ENCODE measurements at places on chromosomes 16 and 17.
A peak's percentile ranks its signal among the peaks of the same experiment; 100 is the strongest.

DNA sequence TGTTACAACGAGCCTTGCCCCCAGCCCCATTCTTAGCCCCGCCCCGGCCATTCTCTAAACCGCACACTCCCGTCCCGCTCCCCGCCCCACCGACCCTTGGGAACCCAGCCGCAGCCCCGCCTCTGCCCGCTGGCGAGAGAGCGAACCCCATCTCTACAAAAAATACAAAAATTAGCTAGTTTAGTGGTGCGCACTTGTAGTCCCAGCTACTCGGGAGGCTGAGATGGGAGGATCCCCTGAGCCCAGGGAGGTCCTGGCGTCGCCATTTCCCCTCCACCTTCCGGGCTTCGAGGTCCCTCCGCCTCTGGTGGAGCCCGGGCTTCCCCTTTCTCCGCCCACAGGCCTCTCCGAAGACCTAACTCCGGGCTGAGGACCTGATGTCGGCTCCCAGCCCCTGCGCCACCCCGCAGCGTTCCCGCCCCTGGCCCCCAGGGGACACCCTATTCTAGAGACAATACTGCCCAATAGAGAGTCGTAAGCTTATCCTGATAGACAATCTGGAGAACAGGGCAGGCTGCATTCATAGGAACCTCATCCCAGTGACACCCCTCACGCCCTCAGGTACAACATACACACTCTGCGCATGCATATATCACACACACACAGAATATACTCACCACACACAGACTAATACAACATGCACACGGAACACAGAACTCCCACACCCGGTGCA lies 480 bp upstream of the PROCA1 start:
- DNase-seq, result peak; percentile 82

GRCh38 chr16:48383009-48383876 lies 2.0 kb downstream of the SIAH1 start:
- no peak for DNase-seq

- no peak for DNase-seq
Measured at GRCh38 chr17:34999456-34999855, 19.1 kb downstream of the LIG3 start.

DNA sequence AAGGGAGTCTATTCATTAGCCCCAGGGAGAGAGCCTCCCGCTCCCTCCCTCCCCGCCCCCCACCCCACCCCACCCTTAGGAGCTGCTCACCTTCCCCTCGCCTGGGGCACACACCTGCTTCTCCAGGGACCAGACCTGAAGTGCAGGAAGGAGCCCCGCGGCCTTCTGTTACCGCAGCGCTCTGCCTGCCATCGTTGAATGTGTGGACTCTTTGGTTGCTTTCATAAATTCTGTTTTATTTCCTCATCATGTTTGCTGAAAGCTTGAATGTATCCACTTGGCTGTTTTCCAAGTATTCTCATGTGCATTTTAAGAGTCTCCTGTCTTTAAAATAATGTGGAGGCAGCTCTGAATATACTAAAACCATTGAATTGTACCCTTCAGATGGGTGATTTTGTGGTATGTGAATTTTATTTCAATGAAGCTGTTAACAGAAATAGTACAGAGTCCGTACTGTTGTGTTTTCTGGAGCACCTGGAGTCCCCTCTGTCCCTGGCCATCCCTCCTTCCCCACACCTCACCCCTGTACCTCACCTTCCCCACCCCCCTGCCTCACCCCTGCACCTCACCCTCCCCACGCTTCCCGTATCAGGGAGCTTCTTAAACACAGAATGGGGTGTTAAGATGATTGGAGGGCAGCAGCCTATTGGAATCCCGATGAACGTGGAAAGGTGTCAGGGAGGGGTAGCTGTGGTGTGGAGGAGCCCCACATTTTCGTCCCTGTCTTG lies 25.5 kb downstream of the RAB11FIP3 start:
- no peak for DNase-seq

- DNase-seq, result no peak
Measured at GRCh38 chr17:42804918-42805367, 6.3 kb downstream of the CNTD1 start.

- DNase-seq, result no peak
Measured at GRCh38 chr16:65744401-65744800, 622.1 kb upstream of the CDH5 start.

DNA sequence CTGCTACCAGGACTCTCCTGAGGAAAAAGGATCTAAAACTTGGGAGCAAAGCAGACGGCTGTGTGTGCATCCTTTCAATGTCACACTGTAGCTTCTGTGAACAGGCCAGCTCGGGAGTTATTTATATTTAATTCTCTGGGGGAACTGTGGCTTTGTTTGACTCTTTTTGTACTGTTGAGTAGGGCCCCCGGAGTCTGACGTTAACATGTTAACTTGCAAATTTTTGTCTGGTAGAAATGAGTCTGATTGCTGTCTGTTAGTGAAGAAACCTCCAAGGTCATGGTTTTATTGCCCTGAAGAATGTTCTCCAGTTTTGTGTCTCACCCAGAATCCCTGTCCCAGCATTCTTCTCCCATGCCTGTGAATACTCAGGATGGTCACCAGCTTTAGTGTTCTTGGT lies 14.2 kb upstream of the KCNG4 start:
- no peak for DNase-seq

- DNase-seq, result no peak
Measured at GRCh38 chr17:68468788-68469187, 11.5 kb upstream of the WIPI1 start.

DNA sequence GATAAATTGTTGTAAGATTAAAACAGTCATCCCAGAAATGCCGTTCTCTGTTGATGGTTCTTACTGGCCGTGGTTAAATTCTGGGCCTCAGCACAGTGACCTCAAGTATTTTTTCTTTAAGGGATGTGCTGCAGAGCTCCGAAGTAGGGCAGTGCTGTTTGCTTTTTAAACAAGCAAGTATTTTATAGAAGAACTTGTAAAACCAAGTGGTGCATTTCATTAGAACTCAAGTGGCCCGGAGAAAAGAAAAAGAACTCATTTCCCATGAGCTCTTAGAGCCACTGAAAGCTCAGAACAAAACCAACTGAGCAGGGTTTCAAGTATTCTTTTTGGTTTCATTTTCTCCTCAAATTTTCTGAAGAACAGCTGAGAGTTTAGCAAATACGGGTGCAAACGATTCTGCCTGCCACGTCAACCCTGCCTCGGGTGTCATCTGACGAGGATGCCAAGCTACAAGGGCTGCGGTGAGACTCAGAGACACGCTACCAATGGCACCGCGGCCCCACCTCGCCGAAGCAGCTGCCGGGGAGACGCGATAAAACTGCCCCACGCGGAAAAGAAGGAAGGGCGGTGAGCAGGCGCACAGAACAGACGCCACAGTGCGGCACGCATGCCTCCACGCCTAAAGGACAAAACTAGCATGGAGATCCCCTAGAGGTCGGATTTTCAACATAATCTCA lies 6.3 kb downstream of the LMF1 start:
- peak; percentile 78 for DNase-seq

GRCh38 chr17:60354223-60354622 lies 37.7 kb downstream of the USP32 start:
- no peak for DNase-seq

GRCh38 chr16:71811261-71811803 lies 2.7 kb upstream of the AP1G1 start:
- no peak for DNase-seq

DNA sequence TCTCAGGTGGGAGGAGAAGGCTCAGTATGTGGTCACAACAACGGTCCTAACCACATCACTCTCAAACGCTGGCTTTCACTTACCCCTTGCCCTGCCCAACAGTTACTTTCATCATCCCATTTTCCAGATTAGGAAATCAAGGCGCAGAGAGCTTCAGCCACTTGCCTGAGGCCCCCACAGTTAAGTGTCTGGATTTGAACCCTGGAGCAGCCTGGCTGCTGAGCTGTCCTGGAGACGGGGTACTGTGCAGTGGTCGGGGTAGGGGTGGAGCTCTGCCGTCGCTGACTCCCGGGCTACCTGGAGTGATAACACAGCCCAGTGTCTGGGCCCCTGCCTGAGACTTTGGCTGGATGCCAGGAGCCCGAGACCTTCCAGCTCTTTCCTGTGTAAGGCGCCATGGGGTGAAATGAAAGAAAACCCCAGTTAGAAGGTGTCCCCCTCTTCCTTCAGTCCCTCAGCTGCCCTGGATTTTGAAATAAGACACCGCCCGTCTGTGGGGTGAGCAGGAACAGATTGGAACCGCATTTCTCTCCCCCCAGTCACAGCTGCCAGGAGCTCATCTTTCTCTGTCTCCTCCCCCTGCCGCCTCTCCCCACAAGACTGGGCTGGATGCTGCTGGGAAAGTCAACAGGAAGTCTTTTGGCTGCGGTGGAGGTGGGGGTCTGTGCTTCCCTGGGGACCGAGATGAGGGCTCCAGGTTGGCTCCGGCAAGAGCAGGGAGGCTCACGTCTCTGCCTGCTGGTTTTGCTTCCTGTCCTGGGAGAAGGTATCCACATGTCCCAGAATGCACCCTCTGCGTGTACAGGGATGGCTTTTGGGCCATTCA lies 280.2 kb downstream of the SEC14L1 start:
- peak; percentile 61 for DNase-seq

- DNase-seq, result no peak
Measured at GRCh38 chr17:79031996-79032875, 8.3 kb downstream of the C1QTNF1 start.

GRCh38 chr17:44382917-44383316 lies 6.5 kb downstream of the ITGA2B start:
- DNase-seq, result no peak

DNA sequence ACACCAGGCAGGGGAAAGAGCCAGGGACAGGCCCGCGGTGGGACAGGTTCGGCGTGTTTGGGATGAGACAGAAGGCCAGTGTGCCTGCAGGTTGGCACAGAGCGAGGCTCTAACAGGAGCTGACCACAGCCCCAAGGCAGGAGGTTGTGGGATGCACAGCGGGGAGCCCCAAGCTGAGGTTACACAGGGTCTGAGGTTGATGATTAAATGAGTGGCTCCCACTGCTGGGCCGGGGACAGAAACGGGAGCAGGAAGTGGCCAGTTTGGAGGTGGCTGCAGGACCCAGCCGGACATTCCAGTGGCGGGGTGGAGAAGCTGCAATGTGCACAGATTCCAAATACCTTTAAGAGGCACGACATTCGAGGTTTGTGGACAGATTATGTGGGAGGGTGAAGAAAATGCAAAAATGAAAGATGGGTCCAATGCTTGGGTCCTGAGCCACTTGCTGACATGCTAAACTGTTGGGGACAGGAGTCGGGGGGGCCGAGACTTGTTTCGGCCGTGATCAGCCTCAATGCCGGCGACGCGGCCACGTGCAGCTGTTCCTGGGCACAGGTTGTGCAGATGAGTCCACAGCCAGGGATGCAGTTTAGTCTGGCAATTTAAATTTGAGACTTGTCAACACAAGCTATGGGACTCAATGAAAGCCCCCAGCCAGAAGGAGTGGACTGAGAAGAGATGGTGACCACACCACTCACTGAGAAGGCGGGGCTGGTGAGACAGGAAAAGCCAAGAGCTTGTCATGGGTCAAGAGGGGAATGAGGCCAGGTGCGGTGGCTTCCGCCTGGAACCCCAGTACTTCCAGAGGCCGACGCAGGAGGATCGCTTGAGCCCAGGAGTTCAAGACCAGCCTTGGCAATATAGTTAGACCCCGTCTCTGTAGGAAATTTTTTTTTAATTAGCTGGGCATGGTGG lies 8.7 kb downstream of the ENPP7 start:
- DNase-seq, result no peak

GRCh38 chr17:56694825-56695224 lies 101.3 kb downstream of the NOG start:
- no peak for DNase-seq

DNA sequence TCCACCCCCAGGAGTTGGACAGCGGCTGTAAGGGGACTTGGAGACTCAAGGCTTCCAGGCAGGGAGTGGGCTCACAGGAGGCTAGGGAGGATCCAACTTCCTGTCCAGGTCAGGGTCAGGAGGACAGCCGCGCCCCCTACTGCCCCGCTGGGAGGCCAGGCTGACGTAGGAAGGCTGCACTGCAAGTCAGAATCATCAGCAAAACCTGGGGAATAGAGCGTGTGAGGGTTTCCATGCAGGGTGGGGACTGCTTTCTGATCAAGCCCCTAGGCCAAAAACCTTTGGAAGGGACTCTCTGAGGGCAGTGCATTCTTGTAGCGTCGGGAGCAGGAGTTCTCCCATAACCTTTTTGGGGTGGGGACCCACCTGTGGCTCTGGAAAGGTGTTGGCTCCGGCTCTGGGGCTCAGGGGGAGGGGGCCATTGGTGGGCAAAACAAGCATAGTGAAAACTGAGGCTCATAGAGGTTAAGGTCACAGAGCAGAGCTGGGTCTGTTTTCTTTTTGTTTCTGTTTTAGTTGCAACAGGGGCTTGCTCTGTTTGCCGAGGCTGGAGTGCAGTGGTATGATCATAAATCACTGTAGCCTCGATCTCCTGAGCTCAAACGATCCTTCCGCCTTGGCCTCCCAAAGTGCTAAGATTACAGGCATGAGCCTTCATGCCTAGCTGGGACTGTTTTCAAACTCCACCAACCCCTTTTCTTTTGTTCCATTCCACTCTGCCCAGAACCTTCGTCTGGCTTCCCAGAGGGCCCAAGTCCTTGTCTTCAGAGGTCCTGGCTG lies 22.1 kb downstream of the RAI1 start:
- no peak for DNase-seq

- peak; percentile 63 for DNase-seq
Measured at GRCh38 chr17:7523033-7523432, 25.8 kb upstream of the TNFSF12 start.

- DNase-seq, result no peak
Measured at GRCh38 chr17:64348666-64349065, 42.0 kb downstream of the PECAM1 start.

- DNase-seq, result no peak
Measured at GRCh38 chr17:70050931-70051330, 24.1 kb upstream of the KCNJ16 start.

GRCh38 chr17:39711851-39712250 lies 12.0 kb downstream of the ERBB2 start:
- no peak for DNase-seq

- no peak for DNase-seq
Measured at GRCh38 chr17:38328620-38329019, 15.1 kb downstream of the GPR179 start.

GRCh38 chr17:58250344-58251011 lies 12.1 kb downstream of the LPO start:
- no peak for DNase-seq

- DNase-seq, result no peak
Measured at GRCh38 chr17:58041161-58041560, 34.1 kb upstream of the SRSF1 start.

GRCh38 chr16:69435977-69436820 lies 11.8 kb downstream of the CYB5B start:
- DNase-seq, result no peak

DNA sequence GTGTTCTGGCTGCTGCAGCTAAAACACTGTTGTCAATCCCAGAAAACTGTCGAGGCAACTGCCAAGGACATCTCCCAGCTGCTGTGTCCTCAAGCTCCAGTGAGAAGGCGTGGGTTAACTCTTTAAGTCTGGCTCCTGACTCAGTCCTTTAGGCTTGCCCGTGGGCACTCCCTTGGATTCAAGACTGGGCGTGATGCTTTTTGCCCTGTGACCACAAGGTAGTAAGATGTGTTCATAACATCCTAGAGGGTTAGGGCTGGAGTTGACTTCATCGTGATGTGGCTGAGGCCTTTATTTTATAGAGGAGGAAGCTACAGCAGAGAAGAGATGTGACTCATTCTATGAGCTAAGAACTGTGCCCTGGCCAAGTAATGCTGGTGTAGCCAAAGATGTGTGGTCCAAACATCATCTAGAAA lies 50.9 kb upstream of the TEKT3 start:
- no peak for DNase-seq

Data from activated CD4-positive, alpha-beta T cell treated with anti-CD3 and anti-CD28 coated beads for 48 hours (primary cell).